NCI-H1417 treated with DMSO at 0.1 percent for 48 hours (cell line): ENCODE measurements at places on chromosomes 3 and 15.

GRCh38 chr15:94610485-94610884 is 379.1 kb downstream of the MCTP2 start:
- no peak for DNase-seq

- peak; percentile 55 for DNase-seq
Observed at GRCh38 chr15:74375303-74375693, 7.9 kb upstream of the CYP11A1 start.

GRCh38 chr15:58889363-58889762 is 44.1 kb downstream of the SLTM start:
- no peak for DNase-seq

GRCh38 chr15:62068810-62069167 is 2.0 kb downstream of the C2CD4A start:
- DNase-seq, result no peak

DNA sequence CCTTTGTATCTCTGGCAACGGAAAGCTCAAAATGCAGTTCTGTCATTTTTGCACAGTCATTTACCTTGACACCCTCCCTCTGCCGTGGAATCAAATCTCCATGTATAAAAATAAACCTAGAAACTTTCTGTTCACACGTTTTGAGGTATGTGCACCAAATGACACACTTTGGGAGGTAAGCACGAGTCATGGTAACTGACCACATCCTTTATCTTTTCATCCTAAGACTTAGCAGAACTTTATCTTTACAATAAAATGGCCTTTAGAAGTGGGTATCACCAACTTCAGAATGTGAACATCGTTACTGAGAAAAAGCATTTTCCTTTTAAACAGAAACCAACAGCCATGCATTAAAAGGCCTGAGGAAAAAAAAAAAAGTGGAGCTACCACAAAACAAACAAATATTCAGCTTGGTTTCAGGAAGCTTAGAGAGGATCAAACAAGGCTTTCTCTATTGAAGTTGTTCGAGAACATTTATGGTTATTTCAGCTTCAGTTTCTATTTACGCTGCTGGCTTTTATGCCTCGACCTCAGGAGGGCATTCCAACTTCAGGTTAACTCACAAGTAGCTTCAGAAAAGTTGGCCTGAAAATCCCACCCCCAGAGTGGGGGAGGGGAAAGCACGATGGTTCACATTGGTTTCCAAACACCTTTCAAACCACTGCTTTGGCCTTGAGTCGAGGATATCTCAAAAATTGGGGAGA is 171.1 kb upstream of the ICE2 start:
- no peak for DNase-seq

GRCh38 chr15:37020852-37021251 is 79.5 kb downstream of the MEIS2 start:
- DNase-seq, result no peak

DNA sequence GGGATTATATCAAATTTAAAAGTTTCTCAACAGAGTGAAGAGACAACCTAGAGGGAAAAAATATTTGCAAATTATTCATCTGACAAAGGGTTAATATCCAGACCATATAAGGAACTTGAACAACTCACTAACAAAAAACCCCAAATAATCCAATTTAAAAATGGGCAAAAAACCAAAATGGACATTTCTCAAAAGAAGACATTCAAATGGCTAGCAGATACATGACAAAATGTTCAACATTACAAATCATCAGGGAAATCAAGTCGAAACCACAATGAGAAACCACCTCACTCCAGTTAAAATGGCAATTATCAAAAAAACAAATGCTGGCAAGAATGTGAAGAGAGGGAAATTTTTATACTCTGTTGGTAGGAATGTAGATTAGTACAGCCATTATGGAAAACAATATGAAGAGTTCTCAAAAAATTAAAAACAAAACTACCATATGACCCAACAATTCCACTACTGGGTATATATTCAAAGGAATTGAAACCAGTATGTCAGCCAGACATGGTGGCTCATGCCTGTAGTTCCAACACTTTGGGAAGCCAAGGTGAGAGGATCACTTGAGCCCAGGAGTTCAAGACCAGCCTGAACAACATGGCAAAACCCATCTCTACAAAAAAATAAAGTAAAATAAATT is 88.5 kb downstream of the CSNK1G1 start:
- DNase-seq, result no peak
